CD4-positive, alpha-beta T cell treated with Interleukin-10 for 1 hour (primary cell): ENCODE measurements at places on chromosomes 3 and 15.
A peak's percentile ranks its signal among the peaks of the same experiment; 100 is the strongest.

DNA sequence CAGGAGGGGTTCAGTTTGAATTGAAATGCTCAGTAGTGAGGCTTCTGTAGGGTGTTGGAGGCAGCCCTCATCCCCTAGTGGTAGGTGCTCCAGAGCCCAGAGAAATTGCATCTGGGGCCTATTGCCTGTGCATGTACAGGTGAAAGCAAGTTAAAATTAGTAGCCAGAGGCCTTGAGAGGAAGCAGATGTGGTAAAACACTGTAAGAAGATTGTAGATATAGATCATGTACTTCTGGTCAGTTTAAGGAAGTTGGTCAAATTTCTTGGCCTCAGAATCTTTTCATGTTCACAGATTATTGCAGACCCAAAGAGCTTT, 34.6 kb downstream of the IGSF10 start:
- no peak for DNase-seq

- no peak for DNase-seq
Observed at GRCh38 chr3:188041193-188041592, 112.8 kb upstream of the LPP start.

GRCh38 chr3:15535732-15536131, 14.2 kb upstream of the COLQ start:
- DNase-seq, result peak; percentile 25

- DNase-seq, result no peak
Observed at GRCh38 chr3:114619771-114620170, 325.9 kb downstream of the TIGIT start.

GRCh38 chr15:27899583-27900285, 199.4 kb downstream of the OCA2 start:
- DNase-seq, result no peak

GRCh38 chr15:95663156-95664100, 667.1 kb upstream of the NR2F2 start:
- DNase-seq, result no peak

- DNase-seq, result no peak
Observed at GRCh38 chr3:183151821-183152351, 10.6 kb downstream of the LAMP3 start.

DNA sequence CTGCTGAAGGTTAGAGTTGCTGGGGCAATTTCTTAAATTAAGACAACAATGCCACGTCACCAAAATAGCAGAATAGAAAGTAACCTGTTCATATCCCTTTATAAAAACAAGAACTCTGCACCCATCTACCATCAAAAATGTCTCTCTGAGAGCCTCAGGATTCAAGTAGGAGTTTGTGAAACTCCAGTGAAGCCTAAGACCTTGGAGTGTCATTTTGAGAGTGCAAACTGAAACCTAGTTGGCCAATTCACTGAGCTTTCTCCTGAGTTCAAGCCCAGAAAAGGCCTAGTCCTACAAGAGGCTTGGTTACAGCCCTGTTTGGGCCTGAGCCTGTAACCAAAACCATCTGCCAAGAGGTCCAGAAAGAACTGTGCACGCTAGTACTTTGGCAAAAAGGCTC, 335.1 kb downstream of the EFHB start:
- DNase-seq, result no peak
